ENCODE measurements at places on chromosomes 7 and 10. TPM values are rescaled to one million over a fixed set of nuclear protein-coding genes. Genes with fewer than 3 reads are reported as not detected.

DNA sequence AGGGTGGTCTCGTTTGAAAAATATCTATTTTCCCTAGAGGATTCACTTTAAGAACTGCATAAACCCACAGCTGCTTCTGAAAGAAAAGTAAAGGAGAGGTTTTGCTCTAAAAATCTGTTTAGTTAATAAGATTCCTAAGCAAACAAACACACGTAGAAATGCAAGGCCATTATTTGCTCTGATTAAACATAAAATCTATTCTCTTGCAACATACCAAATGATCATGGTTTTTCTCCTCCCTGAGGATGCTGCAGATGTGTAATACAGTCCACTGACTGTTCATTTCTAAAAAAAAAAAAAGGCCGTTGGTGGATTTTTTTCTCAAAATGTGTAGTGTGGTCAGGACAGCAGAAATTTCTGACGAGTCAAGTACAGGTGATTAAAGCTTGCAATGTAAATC is 98.6 kb downstream of the BUB3 start:
- DNase-seq, result no peak

GRCh38 chr7:2387897-2388636 is 15.3 kb upstream of the CHST12 start:
- no peak for DNase-seq

- DNase-seq, result no peak
Measured at GRCh38 chr7:126948664-126949063, 304.1 kb downstream of the GRM8 start.

DNA sequence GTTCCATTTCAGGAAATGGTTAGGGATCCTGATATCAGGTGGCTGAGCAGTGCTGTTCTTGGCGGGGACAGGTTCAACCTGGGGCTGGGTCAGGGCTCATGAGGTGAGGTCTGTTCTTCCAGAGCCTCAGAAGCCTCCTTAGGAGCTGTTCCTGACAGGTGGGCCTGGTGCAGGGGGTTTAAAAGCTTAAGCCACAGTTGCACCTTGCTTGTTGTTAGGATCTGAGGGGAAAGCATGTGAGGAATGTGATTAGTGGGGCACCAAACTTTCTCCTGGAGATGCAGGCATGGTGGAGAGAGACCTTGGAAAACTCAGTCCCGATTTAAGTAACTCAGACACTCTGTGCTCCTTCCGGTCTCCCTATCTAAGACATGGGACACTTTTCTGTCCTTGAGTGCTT is 18.7 kb upstream of the CRHR2 start:
- no peak for DNase-seq

GRCh38 chr7:37516664-37517063 is 68.0 kb upstream of the ELMO1 start:
- no peak for DNase-seq

DNA sequence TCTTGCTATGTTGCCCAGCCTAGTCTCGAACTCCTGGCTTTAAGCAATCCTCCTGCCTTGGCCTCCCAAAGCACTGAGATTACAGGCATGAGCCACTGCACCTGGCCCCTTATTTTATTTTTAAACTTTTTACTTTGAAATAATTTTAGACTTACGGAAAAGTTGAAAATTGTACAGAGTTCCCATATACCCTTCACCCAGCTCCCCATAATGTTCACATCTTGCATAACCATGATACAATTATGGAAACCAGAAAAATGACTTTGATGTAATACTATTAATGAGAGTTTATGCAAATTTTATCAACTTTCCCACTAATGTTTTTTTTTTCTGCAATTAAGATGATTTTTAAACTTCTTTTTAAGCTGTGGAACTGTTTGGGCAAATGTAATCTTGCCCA is 58.3 kb downstream of the CDH23 start:
- no peak for DNase-seq

- DNase-seq, result no peak
Measured at GRCh38 chr10:32197423-32197822, 141.2 kb upstream of the KIF5B start.

DNA sequence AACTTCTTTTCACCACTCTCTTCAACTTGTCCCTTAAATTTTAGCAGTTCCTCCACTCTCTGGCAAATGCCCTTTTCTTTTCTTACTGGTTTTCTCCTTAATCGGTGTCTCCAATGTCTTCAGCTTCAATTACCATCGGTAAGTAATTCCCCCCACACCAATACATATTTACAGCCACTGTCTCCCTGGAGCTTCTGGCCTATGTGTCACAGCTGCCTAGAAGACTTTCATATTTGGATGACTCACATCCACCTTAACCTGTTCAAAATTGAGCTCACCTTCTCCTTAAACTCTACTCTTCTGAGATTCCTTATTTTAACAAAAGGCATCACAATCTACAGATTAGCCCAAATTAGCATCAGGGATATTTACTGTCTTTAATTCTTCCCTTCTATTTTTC is 380.4 kb downstream of the POM121L12 start:
- DNase-seq, result no peak

ABCC2 gene
- polyA plus RNA-seq, result 3.3 TPM

CTNNA3 gene
- 0.09 TPM for polyA plus RNA-seq

KCNH2 gene
- polyA plus RNA-seq, result not detected

ACTL6B gene
- not detected for polyA plus RNA-seq

Data from keratinocyte (primary cell).